Large intestine (tissue), 12 donors: ENCODE measurements at places on chromosomes 5 and 9. TPM values are rescaled to one million over a fixed set of nuclear protein-coding genes. Genes with fewer than 3 reads are reported as not detected.

DNA sequence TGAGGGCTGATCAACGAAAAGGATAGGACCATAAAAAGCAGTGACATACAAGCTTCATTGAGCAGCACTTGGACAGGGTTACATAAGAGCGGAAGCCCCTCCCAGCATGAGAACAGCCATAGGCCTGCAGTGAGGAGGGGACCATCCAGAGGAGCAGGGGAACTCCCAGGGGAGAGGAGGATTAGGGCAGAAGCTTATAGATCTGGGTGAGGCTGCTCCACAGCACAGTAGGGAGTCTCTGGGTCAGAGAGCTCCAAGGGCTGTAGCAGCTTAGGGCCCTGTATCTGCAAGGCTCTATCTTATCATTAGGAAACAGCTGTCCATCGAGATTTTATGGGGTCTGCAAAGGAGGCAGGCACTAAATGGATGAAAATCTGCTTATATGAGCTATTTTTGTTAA lies 186.6 kb downstream of the DOCK8 start:
- no peak overlapping the region for H3K27ac ChIP-seq
- DNase-seq: no peak
- H3K4me1 ChIP-seq: no peaks in the 10 kb centered on the region
- H3K4me3 ChIP-seq: no peak overlapping the region

NTNG2 gene
- 0.40 TPM for polyA plus RNA-seq

CNTFR gene
- polyA plus RNA-seq: 15.9 TPM

- H3K4me3 ChIP-seq: no peak overlapping the region
- DNase-seq: peak; percentile 60
- peaks cover 3% of the 10 kb centered on the region for H3K27me3 ChIP-seq
- H3K36me3 ChIP-seq: no peaks in the 10 kb centered on the region
These were observed 4.8 kb upstream of the SARDH start for GRCh38 chr9:133742849-133743444.

DNA sequence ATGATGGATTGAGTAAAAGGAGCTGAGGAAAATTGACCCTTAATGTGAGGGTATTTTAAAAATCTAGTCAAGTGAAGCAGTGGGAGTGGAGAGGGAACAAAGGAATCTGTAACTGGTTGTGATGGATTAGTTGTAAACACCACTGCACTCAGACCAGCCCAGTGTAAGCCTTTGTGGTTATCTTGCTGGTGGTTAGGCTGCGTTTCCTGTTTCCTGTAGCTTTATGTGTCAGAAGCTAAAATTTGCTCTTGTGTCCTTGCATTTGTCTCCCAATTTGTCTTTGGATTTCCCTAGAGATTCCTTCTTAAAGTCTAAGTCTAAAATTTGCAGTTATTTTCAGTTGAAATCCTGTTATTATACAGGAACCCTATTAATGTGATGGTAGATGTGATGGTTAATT lies 6.3 kb downstream of the IFNA21 start:
- no peaks in the 10 kb centered on the region for H3K4me1 ChIP-seq
- no peak for DNase-seq
- no peaks in the 10 kb centered on the region for H3K36me3 ChIP-seq
- no peak overlapping the region for H3K4me3 ChIP-seq
